ENCODE measurements at places on chromosomes 6 and 20. TPM values are rescaled to one million over a fixed set of nuclear protein-coding genes. Genes with fewer than 3 reads are reported as not detected.

Gene IPCEF1
- 0.16 TPM for total RNA-seq

DNA sequence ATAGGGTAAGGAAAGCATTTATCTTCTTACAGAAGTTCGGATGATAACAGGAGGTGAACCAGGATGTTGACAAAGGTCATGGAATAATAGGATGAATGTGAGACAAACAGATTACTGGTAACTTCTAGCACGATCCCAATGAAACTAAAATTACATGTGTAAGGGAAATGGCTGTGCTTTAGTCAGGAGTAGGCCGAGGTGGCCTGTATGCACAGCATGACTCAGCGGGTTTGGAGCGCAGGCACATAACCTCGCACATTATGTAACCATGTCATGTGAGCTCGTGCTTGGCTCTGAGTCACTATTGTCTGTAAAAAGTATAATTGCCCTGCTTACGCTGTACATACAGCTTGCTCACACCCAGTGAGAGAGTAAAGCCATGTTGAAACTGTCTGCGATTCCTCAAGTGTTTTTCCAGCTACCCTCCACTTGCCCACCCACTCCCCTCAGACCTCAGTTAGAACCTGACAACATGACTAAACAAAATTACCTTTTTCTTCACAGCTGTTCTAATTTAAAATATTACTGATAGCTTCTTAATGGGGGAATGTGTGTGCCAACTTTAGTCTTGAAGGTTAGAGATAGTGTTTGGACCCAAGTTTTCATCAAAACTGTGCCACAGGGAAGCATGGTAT is 8.2 kb downstream of the CYB5R4 start:
- DNase-seq = peak; percentile 95

Gene TUBB2B
- 144 TPM for total RNA-seq

Gene ADGRF5
- total RNA-seq = 0.54 TPM

Gene CDSN
- total RNA-seq = 0.22 TPM

GRCh38 chr20:44079291-44079690 is 107.7 kb downstream of the JPH2 start:
- no peak for DNase-seq
